ENCODE measurements at places on chromosomes 2 and 18.

DNA sequence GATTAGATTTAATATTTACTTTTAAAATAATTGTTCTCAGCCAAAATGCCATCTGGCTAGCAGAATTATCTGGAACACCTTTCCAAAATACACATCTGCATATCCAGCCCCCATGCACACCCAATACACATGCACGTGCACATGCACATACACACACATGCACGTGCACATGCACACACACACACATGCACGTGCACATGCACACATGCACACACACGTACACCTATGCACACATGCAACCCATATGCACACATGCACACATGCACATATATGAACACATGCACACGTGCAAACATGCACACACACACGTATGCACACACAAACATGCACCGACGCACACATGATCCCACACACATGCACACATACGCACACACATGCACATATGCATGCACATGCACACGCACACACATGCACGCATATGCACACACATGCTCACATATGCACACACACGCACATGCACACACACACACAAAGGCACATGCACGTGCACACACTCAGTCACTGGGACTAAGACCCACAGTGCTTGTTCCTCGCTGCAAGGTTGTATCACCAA lies 53.5 kb downstream of the COPS8 start:
- no peak for DNase-seq

- DNase-seq: no peak
These were observed 457.4 kb upstream of the DSEL start for GRCh38 chr18:67973916-67974315.

DNA sequence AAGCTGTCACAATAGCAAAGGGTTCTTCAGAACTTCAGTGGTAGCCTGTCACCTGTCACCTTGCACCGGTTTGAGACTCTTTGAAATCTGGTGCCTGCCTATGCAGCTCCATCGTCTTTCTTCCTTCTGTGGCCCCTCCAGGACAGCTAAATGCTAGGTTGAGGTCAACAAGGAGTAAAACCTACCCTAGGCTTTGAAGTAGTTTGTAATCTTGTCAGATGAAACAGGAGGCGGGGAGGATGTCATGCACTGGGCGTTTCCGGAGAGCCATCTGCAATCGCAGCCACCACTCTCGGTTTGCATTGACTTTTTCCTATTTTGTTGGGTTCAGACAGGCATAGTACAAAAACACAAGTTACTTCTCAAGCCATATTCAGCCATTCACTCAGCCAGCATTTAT lies 116.7 kb downstream of the LPIN1 start:
- no peak for DNase-seq

DNA sequence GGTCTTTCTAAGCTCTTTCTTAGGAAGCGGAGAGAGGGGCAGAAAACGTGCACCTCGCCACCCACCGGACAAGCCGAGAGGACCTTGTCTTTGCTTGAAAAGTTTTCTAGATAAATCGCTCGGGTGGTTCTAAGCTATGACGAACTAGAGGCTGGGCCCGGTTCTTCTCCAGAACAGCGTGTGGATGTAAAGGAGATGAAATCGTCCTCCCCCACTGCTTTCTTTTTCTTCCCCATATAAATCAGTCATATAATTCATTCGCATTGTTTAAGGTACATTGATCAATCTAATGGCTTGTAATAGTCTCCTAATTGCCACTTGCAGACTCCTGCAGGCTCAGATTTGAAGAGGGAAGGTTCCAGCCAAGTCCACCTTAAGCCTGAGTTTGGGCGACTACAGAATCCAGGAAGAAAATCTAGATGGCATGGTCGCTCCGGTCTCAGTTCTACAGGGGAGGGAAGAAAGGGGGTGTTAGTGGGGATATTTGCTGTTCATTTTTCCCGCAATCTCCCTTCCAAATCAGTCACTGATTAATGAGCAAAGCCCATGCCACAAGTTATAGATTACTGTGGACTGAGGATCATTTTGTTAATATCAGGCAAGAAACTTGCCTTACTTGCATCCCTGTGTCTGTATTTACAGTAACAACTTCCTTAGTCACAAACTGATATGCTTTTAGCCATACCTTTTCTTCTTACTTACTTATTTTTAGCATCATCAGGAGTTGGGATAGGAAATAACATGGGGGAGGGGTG lies 5.6 kb upstream of the SP9 start:
- no peak for DNase-seq

DNA sequence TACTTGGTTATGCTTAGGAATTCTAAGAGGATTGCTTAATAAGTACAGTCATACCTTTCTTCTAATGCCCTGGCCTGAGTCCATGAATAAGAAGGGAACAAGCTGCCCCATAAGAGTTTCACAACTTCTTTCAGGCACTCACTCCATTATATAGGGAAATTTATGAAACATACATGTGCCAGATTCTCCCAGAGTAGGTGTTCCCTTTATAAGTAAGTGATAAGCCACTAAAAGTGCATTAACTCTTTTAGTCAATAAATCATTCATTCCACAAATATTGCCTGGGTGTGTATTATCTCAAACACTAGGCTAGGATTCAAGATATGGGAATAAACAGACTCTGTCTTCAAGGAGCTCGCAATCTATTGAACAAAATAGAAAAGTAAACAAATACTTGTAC lies 84.5 kb upstream of the RBBP8 start:
- no peak for DNase-seq
